Right lobe of liver (tissue), 6 donors: ENCODE measurements at places on chromosomes 3 and 15. TPM values are rescaled to one million over a fixed set of nuclear protein-coding genes. Genes with fewer than 3 reads are reported as not detected.

DNA sequence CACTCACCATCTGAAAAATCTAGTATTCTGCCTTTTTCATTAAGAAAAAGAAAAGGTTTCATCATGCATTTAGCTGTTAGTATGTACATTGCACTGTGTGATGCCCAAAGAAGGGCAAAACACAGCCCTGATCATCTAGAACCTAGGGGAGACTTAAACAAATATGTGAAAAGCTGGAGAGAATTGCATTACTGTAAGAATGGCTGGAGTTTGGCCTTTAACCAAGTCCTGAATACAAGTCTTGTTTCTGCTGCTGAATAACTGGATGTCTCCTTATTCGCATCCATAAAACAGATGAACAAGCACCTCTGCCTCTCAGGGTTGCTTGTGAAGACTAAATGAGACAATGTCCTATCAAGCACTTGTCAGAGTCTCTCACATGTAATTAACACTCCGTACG, 233.4 kb upstream of the LRTM1 start:
- no peak overlapping the region for H3K27ac ChIP-seq
- no peaks in the 10 kb centered on the region for H3K4me1 ChIP-seq
- no peaks in the 10 kb centered on the region for H3K36me3 ChIP-seq
- no peak overlapping the region for H3K4me3 ChIP-seq

GRCh38 chr15:27092390-27092789, 121.4 kb downstream of the GABRG3 start:
- H3K4me1 ChIP-seq = no peaks in the 10 kb centered on the region
- no peak overlapping the region for H3K4me3 ChIP-seq
- no peak overlapping the region for H3K27ac ChIP-seq
- no peaks in the 10 kb centered on the region for H3K27me3 ChIP-seq

DNA sequence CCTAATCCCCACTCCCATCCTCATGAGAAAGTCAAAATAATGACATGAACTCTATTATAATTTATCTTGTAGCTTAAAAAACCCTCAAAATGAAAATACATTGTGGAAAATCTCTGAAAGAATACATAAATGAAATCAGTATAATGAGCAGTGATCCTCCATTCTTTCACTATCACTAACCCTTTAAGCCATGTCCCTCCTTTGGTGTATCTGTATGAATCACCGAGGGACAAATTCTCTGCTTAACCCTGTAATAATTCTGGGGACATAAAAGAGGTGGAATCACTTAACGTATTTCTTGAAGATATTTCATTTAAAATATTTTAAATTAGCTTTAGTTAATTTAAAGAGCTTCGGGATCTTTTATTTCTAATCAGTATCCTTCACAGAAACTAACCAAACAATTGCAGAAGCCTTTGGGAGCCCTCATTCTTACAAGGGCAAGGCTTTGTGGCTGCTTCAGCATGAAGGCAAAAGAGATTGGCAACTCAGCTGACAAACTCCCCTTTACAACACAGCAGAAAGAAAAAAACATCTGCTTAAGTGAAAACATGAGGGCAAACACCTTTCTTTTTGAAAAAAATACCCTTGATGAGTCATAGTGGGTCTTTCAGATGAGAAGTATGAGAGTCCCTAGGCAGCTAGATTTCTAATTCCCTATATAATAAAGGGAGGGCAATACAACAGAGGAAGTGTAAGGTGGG, 44.0 kb upstream of the ALCAM start:
- no peaks in the 10 kb centered on the region for H3K4me1 ChIP-seq
- no peaks in the 10 kb centered on the region for H3K27me3 ChIP-seq
- no peak overlapping the region for H3K27ac ChIP-seq
- DNase-seq = no peak

Gene C15orf61
- 3.0 TPM for total RNA-seq

Gene CORO2B
- total RNA-seq = 0.68 TPM
